ENCODE measurements at places on chromosomes 4 and X.

GRCh38 chr4:24561438-24562139, 22.8 kb downstream of the DHX15 start:
- no peak for DNase-seq

DNA sequence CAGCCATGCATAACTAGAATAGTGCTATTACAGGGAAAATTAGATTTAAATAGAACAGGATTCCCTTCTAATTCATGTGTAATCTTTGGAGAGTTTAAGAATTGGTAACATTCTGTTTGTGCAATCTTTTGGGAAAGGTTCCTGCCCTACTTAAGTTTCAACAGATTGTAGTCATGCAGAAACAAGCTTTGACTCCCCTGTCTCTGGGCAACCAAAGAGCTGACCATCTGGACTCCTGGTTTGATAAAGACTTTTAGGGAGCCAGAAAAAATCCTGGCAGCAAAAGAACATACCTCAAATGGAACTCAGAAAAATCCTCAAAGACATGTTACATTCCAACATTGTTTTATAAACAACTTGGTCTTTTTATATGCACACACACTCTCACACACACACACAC, 191.1 kb upstream of the NEIL3 start:
- no peak for DNase-seq

DNA sequence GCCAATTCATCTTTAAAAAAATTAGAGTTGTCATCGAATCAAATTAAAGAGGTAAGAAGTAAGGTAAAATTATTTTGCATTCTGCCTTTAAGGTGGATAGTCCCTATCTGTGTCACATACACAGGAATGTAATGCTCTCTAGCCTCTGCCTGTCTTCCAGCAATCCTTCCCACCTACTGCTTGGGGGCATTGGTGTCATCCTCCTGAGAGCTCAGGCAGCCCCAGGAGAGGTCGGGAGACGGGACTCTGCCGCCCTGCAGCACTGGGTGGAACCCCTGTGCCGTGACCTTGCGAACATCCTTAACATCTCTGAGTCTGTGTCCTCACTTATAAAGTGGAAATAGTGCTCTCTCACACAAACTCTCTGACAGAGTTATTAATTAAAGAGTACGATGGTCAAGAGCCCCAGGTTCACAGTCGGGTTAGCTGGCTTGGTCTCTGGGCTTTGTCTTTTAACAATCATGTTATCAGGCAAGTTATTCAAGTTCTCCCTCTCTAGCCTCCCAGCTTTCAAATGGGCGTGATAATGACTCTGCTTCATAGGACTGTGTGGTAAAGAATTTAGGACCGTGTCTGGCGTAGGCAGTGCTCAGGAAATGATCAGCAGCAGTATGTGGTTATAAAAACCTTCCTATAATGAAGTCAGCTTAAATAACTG, 10.2 kb downstream of the TLR3 start:
- DNase-seq: no peak

DNA sequence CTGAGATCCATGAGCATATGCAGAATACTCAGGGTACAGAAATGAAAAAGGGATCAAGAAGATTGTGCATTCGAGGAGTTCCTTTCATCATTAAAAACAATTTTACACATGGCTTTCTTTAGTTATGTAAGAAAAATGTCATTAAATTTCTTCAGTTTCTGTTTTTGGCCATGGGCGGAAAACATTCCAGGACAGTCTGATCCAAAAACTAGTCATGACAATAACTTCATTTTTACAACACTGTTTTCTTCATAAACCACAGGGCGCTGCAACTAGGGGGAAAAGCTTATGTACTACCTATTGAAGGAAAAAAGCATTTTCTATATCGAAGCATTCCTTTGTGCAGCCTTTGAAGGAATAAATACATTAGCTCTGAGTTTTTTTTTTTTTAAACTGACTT, 28.2 kb downstream of the IL13RA1 start:
- no peak for DNase-seq

- DNase-seq: no peak
Measured at GRCh38 chr4:174119051-174119450, 164.4 kb downstream of the FBXO8 start.

DNA sequence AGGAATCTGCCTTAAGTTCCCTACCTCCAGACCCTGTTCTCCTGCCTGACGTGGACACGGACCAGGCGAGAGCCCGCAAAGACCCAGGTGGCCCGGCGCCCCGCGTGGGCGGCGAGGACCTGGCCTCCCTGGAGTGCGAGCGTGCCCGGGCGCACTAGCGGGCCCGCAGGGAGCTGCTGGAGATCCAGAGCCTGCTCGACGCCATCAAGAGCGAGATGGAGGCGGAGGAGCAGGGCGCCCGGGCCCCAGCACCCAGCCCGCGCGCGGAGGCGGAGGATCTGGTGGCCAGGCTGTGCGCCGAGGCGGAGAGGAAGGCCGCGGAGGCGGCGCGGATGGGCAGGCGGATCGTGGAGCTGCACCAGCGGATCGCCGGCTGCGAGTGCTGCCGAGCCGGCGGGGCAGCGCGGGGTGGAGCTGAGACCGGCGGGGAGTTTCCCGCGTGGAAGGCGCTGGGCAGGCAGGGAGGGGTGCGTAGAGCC, 18.2 kb downstream of the MRFAP1 start:
- peak; percentile 68 for DNase-seq

- no peak for DNase-seq
Measured at GRCh38 chr4:53763813-53764597, 172.7 kb upstream of the LNX1 start.

- DNase-seq: no peak
Measured at GRCh38 chrX:40380655-40381488, 199.9 kb upstream of the ATP6AP2 start.

DNA sequence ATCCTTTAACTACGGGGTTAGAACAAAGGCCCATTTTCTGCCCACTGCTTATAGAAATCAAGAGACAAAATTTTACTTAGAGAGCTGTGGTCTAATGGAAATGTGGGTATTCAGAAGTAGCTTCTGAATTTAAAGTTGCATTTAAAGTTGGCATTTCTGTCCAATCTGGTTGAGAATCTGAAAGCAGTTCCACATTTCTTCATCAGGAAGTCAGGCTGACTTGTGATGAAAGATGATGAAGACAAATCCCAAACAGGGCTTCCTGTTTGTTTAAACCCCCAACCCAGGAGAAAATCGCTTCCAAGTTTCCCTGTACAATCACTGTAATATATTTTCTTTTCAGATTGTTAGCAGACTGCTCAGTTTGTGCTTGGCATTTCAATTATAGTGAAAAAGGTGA, 345.3 kb downstream of the SPRY1 start:
- DNase-seq: no peak

GRCh38 chr4:141705747-141706377, 69.5 kb downstream of the IL15 start:
- no peak for DNase-seq

DNA sequence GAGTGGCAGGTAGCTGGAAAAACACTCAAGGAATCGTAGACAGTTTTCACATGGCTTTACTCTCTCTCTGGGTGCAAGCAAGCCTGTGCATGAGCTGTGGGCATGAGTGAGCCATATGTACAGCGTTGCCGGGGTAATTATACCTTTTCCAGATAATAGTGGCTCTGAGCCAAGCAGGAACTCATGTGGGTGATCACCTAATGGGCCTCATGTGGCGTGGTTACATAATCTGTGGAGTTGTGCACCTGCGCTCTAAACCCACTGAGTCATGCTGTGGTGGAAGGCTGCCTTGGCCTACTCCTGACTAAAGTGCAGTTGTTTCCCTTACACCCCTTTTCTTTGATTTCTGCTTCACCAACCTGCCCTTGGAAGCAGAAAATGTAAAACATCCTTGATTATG, 1564.5 kb upstream of the PCDH10 start:
- no peak for DNase-seq

GRCh38 chr4:70704931-70705182, 16.5 kb downstream of the UTP3 start:
- DNase-seq: peak; percentile 52

GRCh38 chr4:19025031-19025430, 1003.5 kb upstream of the LCORL start:
- no peak for DNase-seq

DNA sequence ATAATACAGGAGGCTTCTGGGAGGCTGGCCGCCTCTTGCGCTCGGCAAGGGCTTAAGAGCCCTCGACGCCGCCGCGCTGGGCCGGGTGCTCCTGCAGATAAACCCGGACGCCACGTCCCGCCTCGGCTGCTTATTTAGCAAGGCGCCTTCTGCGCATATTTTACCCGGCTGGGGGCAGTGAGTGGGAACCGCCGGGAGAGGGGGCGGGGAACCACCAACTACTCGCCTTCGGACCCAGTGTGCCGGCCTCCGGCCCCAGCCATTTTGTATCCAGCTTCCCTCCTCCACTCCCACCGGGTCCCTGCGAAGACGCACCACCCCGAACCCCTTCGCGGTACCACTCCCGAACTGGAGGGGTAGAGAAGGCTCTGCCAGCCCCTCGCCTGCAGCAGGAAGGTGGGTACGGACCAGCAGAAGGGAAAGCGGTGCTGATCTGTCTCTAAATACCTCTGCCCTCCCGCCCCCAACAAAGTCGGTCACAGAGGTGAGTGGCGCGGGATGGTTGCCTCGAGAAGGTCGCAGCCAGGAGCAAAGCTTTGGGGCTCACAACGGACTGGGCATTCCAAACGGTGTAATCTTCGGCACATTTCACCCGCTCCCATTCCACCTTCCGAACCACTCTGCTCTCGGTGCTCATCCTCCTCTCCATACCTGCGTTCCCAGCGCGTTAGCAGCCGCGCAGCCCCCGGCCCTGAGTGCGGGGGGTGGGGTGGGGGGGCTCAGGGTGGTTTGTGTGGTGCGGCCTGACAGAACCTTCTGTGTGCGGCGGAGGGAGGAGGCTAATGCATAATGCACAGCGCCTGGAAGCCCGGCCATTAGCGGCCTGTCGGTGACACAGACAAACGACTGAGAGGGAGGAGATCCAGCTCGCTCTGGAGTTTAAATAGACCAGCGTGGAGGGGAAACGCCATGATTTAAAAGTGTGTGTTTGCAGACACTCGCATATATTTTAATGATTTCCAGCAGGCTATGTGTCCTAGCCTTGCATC, 4.9 kb upstream of the BCOR start:
- DNase-seq: no peak

GRCh38 chrX:70013466-70014381, 36.0 kb downstream of the AWAT2 start:
- DNase-seq: no peak

DNA sequence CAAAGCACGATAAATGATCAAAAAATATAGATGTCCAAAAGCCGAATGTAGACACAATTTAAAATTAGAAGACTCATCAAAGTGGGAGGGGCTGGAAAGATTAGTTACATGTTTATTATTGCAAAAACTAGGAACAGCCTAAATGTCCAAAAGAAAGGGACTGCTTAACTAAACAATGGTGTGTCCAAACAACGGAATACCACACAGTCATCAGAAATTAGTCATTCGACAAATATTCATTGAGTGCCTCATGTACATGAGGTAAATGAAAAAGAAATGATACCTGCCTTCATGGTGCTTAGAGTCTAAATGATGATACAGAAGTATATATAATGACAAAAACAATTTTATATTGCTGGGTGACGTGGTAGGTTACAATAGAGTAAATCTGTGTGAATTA, 139.7 kb downstream of the MAML3 start:
- no peak for DNase-seq

GRCh38 chrX:30301208-30301607, 8.0 kb downstream of the NR0B1 start:
- DNase-seq: no peak

DNA sequence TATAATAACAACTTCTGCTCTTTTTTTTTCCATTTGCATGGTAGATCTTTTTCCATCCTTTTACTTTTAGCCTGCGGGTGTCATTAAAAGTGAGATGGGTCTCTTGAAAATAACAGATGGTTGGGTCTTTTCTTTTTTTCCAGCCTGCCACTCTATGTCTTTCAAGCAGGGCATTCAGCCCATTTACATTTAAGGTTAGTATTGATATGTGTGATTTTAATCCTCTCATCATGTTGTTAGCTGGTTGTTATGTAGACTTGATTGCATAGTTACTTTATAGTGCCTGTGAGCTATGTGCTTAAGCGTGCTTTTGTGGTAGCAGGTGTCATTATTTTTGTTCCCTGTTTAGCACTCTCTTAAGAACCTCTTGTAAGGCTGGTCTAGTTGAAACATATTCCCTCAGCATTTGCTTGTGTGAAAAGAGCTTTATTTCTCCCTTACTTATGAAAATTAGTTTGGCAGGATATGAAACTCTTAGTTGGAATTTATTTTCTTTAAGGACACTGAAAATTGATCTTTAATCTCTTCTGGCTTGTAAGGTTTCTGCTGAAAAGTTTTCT, 326.1 kb downstream of the SH3BGRL start:
- no peak for DNase-seq

DNA sequence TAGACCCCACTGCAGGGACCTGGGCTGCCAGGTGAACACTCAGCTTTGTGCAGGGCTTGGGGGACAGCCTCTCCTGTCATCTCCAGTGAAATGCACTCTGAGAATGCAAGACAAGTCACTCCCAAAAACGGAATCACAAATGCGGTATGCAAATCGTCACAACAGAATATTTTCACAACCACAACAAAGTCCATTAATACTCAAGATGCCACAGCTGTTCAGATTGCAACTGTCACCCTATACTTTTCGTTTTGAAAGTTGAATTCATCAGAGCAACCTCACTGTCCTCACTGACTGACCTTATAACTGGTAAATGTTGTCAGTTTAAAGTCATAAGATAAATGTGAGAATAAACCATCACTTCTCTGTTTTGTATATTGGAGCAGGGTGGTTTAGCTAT, 16.6 kb downstream of the JAKMIP1 start:
- peak; percentile 52 for DNase-seq

- DNase-seq: no peak
Measured at GRCh38 chr4:47597696-47598095, 112.6 kb downstream of the ATP10D start.

- DNase-seq: peak; percentile 59
Measured at GRCh38 chr4:2484993-2485392, 16.1 kb downstream of the RNF4 start.

- no peak for DNase-seq
Measured at GRCh38 chr4:40848251-40848650, 98.5 kb downstream of the NSUN7 start.

DNA sequence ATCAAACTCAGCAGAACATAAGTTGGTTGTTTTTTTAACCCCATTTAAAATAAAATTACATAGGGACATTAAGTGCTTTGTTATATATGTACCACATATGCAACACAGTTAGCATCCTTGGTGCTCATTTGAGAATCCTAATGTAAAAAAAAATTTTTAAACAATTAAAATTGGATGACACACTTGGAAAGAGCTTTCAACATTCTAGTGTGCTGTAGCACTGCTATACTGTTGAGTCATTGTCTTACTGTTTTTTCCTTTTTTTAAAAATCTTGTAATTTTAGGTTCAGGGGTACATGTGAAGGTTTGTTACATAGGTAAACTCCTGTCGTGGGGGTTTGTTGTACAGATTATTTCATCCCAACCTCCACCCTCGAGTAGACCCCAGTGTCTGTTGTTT, 12.8 kb downstream of the THAP9 start:
- no peak for DNase-seq

DNA sequence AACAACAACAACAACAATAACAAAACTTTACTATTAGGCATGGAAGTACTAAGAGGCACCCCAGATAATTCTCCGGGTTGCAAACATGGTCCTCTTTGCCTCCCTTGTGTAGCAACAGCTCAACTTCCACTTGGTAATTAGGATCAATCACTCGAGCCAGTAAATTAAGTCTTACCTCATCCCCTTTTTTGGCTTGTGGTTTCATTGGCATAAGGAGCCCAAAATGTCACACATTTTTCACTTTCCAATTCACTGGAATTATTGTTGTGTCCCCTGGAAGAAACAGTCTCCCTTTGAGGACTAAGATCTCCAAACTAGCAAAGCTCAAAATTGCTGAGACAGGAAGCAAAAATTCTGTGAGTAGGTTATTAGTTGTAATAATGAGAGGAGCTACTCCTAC, 49.2 kb upstream of the HSD17B10 start:
- no peak for DNase-seq

All from activated T-cell treated with anti-CD3 and anti-CD28 coated beads, Interleukin-2, amount 50 U/mL, for 72 hours (primary cell).